ENCODE measurements at places on chromosomes 1 and 21.

GRCh38 chr1:6745073-6745472 lies 40.2 kb upstream of the CAMTA1 start:
- peak; percentile 55 for DNase-seq

- DNase-seq: no peak
These were observed 41.8 kb downstream of the FNBP1L start for GRCh38 chr1:93489756-93490155.

- DNase-seq: no peak
These were observed 34.9 kb upstream of the ESRRG start for GRCh38 chr1:216758161-216758560.

DNA sequence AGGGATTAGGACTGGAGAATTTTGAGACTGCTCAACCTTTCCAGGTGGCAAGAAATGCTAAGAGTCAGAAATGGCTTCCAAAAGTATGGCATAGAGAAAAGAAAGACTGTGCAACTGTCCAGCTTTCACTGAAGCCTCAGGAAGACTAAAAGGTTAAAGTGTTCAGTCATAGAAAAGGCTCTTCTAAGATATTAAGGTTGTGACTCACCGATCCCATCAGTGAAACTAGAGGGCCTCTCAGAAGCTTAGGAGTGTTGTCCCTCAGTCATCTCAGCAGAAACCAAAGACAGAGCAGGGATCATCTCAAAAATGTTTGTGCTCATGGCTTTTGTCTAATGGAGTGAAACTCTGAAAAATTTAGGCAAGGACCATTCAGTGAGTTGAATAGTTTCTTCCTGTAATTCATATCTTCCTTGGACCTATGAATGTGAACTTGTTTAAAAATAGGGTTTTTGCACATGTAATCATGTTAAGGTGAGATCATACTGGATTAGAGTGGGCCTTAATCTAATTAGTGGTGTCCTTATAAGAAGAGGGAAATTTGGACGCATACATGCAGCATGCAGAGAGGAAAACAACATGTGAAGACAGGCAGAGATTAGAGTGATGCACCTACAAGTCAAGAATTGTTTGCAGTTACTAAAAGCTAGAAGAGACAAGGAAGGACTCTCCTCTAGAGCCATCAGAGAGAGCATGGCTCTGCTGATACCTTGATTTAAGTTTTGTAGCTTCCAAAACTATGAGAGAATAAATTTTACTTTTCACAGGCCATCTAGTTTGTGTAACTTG lies 71.3 kb downstream of the RPE65 start:
- DNase-seq: no peak

- DNase-seq: no peak
These were observed 71.4 kb downstream of the CD247 start for GRCh38 chr1:167446966-167447365.

- no peak for DNase-seq
These were observed 390.9 kb downstream of the KCNH1 start for GRCh38 chr1:210743038-210743437.

- no peak for DNase-seq
These were observed 710.7 kb upstream of the ADAMTS5 start for GRCh38 chr21:27677546-27677945.

DNA sequence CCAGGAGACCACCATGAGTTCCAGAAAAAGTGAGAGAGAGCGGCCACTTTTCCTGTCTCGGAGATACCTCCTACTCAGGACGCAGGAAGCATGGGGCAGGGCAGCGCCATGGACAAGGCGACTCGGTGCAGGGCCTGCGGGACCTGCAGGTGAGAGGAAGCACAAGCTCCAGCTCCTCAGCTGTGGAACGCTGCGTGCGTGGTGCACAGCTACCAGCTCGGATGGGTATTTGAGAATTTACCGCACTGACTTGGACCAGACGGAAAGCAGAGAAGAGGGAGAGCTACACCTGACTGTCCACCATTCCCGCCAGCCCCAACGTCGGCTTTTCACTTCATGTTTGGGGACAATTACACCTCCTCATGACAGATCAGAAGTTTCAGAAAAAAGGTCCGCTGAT lies 8.2 kb upstream of the CDK11A start:
- DNase-seq: no peak

DNA sequence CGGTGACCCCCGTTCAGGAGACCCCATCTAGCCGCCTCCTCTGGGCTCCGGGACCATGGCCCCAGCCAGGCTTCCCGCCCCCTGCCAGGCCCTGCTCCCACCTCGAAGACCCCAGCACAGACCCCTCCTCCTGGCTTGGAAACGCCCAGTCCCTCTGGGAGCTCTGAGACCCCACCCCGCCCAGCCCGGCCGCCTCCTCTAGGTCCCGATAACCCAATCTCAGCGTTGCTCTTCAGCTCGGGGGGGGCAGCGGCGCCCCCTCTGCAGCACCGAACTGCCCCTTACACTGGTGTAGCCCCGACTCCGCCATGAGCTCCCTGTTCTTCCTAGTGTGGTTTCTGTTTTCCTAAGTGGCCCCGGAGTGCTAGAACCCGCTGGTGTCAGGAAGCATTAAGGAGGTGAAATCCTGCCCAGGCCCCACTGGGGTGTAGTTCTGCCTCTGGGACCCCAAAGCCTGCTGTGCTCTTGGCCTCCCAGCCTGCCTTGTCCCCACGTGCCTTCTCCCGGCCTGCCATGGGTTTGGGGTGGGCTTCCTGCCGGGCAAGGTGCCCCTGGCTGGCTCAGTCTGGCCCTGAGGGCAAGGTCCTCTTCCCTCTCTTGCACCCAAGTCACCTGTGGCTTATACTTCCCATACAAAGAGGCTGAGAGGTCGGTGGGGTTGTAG lies 10.7 kb upstream of the MMEL1 start:
- DNase-seq: no peak
